ENCODE measurements at places on chromosomes 16 and 17. TPM values are rescaled to one million over a fixed set of nuclear protein-coding genes. Genes with fewer than 3 reads are reported as not detected.

- DNase-seq: no peak
These were observed 24.7 kb downstream of the DNAI2 start for GRCh38 chr17:74298778-74299177.

GRCh38 chr16:11470676-11471415 is 115.9 kb downstream of the LITAF start:
- DNase-seq: no peak

- no peak for DNase-seq
These were observed 7.9 kb downstream of the APOH start for GRCh38 chr17:66221343-66221742.

DNA sequence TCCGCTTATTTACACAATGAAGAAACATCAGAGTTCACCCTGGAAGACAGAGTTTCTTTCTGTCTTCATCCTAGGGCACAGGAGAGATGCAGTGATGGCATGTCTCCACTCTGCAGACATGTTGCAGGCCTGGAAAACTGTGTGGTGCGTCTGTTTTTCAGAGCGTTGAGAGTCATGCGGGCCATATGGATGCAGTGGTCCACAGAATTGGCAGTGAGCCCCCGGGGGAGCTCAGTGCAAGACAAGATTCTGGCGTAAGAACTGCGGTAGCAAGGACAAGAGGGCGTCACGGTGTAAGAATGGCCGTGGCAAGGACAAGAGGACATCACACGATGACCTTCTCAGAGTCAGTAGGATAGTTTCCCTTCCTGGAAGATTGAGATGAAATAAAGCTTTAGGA is 654.0 kb downstream of the MAF start:
- no peak for DNase-seq

DNA sequence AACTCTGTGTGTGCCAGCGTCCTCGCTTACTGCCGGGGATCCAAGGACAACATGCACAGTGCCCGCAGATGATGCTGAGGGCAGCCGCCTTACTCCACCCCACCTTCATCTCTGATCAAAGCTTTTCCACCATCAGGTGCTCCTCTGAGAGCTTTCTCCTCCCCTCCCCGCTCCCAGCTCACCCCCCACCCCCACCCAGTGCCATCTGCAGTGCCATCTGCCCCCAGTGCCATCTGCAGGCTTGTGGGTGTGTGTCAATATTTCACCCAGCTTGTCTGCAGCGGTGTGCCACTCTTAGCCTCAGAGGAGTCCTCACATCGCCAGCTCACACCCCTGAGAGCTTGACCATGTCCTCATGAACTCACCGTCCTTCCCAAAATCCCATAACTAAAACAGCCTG is 98.2 kb upstream of the NOL11 start:
- no peak for DNase-seq

- DNase-seq: no peak
These were observed 23.8 kb upstream of the ARHGAP44 start for GRCh38 chr17:12765548-12765947.

DNA sequence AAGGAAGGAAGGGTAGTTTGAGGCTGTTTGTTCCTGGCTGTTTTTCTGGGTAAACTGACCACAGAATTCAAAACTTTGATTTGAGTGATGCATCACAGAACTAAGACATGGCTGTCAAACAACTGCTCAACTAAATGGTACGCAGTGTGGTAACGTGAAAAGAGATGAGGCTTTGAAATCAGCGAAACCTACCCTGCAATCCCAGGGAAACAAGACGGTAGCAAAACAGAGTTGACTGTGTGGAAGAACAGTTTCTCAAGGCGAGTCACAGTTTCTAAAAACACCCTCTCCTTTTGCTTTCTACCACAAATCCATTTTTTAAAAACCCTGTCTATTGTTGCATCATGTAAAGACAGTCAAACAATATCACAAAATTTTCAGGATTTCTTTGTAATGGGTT is 156.0 kb upstream of the MAF start:
- no peak for DNase-seq

- DNase-seq: no peak
These were observed 15.5 kb downstream of the MYH10 start for GRCh38 chr17:8614988-8615387.

DNA sequence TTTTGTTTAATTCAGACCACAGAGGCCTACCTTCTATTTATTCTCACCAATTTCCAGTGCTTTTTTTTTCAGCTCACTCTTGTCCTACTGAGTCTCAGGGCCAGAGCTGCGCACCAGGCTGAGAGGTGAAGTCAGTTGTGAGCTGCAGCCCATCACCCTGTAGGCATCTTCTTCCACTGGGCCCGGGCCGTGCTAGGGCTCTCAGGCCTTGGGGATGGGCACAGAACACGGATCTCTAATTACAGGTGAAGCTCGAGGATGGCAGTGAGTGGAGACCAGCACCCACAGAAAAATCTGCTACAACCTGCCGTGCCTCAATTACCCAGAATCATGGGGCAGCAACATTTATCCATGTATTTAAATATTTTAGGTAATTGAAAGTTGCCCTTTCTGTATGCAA is 82.1 kb downstream of the IRX5 start:
- no peak for DNase-seq

DNA sequence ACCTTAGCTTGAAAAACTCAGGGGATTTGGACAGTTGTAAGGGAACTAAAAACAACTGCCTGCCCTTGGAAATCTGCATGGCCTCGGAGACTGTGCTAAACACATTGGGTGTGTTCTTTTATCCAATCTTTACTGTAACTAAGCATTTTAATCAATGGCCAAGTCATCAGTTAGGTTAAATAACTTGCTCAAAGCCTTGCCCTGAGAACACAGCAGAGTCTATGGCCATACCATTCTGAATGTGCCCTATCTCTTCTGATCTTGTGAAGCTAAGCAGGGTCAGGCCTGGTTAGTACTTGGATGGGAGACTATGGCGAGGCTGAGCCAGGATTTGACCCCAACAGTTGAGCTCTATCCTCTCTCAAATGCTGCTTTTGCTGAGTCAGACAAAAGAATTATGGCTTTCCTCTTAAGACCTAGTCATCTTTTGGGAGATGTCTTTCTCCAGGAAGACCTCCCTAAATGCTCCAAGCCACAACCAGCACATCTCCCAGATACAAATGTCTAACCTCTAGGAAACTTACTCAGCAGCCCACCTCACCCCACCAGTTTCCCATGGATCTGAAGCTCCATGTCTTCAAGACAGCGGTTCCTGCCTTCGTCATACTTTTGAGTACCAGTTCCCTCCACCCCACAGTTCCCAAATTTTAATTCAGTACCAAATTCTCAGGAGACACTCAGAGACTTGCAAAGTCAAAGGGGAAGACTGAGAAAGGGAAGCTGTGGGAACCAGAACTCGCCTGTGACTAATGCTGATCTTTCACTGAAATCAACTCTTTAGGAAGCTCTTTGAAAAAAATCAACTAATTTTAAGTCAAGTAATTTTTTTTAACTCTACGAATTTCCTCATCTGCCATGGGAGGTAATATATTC is 336.1 kb downstream of the MAF start:
- DNase-seq: no peak

The TNFAIP1 gene
- 35.8 TPM for total RNA-seq

The RUNDC3A gene
- 0.34 TPM for total RNA-seq

The PIGQ gene
- 86.7 TPM for total RNA-seq

The KRT38 gene
- not detected for total RNA-seq

The KLHL10 gene
- total RNA-seq: not detected

The C17orf50 gene
- not detected for total RNA-seq

Data from mesothelial cell of epicardium (in vitro differentiated cells).